ENCODE measurements at places on chromosomes 7 and 10.

- no peak for DNase-seq
Measured at GRCh38 chr7:155038335-155038734, 31.8 kb upstream of the HTR5A start.

DNA sequence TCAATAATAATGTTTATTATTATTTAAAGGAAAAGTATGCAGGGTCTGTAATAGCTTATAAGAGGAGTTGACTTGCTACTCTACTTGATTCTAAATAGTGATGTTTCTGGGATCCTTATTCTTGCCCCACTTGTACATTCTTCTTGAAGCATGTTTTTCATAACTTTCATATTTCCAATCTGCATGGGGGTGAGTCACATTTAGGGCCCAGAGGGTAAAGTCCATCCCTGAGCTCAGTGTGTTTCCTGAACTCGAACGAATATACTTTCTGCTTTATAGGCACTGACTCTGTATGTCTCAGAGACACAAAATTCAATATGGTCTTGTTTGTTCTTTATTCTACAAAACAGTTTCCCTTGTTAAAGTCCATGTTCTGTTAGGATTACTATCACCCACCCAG lies 61.0 kb upstream of the SMIM30 start:
- no peak for DNase-seq

DNA sequence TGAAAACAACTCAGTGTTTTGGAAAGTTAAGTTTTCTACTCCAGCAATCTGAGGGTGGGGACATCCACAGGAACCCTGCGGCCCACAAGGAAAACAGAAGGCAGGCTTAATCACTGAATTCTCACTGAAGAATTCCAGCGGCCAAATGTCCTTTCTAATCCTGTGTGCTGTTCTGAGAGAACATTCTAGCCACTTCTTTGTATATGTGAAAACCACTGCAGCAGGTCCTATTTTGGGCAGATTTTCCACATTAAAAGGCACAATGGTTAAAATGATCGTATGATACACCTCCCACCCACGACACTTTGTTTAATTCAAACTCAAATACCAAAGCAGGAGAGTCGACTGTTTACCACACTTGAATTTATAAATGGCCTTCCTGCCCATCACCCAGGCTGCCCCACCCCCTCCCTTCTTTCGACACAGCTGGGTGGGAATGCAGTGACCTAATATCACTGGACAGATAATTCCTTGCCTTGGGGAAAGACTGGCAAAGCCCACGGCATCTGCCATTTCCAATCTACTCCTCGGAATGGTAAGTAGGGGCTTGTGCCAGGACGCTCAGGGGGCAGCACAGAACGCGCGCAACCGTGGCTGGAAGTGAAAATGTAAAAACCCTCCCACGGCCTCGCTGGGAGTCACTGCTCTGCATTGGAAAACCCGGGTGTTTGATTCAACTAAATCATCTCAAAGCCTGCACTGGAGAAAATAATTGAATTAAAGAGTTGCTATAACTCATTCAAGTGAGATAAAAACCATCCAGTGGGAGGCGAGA lies 67.0 kb downstream of the CTBP2 start:
- DNase-seq = no peak

DNA sequence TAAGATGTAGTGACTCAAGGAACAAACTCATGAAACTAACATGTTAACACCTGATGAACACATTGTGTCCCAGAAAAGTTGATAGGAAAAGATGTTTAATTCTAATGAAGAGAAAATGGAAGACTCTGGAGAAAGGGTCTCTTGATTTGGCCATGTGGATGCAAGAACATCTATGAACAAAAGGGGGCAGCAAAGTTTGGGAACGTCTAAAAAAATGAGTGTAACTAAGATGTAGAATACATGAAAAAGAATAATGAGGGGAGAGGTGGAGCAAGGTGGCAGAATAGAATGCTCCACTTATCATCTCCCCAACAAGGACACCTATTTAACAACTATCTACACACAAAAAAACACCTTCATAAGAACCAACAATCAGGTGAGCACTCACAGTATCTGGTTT lies 805.1 kb downstream of the TNS3 start:
- no peak for DNase-seq

- DNase-seq = no peak
Measured at GRCh38 chr10:79159785-79160184, 91.0 kb downstream of the ZMIZ1 start.

- no peak for DNase-seq
Measured at GRCh38 chr7:47148536-47149207, 433.2 kb downstream of the TNS3 start.

DNA sequence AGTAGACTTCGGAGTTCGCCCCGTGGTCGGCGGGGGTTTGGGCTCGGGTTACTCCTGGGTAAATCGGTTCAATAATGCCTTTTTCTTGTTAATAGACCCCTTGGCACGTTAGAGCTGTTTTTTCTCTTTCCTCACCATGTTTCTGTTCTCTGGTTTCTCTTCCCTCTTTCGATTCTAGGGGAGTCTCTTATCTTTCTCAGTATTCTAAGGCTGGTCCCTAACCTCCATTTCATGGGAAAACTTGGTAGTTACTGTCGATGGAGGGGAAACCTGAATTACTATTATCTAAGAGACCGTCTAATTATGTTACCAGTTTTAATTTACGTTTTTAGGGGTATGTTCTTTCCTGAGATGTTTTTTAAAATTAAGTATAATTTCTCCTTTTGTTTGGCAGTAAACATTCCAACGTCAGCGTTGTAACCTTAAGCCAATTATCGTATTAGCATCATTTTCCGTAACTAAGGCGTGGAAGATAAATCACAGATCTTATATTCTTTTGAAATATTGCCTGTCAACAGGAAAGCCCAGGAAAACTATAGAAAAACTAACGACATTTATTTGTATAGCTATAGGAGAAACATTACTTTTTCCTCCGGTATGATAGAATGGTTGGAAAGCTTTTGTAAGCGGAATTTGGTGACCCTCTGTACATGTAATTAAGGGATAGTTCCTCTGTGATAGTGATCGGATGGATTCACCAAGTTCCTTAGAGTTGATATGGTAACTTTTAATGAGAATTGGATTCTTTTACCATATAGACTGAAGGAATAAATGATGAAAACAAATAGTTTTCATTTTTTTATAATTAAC lies 847 bp downstream of the BTAF1 start:
- no peak for DNase-seq

- no peak for DNase-seq
Measured at GRCh38 chr7:94580601-94581000, 71.0 kb downstream of the CASD1 start.

DNA sequence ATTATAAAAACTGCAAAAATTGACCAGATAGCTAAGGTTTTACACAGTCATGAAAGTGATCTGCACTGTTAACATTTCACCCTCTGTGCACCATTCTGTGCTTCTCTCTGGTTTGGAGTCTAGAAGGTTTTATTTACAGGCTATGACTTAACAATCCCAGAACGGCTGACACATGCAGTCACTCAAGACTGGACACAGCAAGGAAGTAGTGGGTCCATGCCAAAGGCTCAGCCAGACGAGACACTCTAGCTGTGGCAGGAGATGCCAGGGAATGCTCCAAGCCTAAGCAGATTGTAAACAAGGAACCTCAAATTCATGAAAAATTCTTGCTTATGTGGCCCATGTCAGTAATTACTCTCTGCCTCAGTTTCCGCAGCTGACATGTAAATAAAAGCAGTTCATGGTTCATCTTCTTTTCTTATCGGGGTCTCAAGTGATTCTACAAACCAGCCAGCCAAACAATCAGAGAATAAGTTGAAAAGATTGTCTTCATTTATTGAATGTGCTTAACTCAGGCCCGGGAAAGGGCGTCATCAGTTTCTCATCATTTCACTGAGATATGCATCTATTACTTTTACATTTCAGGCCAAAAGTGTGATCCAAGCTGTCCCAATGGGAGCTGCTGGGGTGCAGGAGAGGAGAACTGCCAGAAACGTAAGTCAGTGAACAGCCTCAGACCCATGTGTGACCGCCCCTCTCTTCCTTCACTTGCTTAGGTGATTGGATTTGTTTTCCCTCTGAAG lies 132.1 kb downstream of the EGFR start:
- DNase-seq = no peak

- DNase-seq = peak; percentile 78
Measured at GRCh38 chr7:30026229-30027064, at the start of gene FKBP14. Gene FKBP14, minus strand, starts transcription at chr7:30026702. Its CDS starts 194 bp downstream, at chr7:30026508.

- no peak for DNase-seq
Measured at GRCh38 chr7:114703677-114704076, 218.2 kb upstream of the MDFIC start.

- no peak for DNase-seq
Measured at GRCh38 chr7:919924-920341, 34.5 kb downstream of the ADAP1 start.

All from stimulated activated CD8-positive, alpha-beta memory T cell treated with anti-CD3 and anti-CD28 coated beads, Interleukin-2, amount 100 ng/mL, for 1 hour (primary cell).